ENCODE measurements at places on chromosomes 4 and X.

DNA sequence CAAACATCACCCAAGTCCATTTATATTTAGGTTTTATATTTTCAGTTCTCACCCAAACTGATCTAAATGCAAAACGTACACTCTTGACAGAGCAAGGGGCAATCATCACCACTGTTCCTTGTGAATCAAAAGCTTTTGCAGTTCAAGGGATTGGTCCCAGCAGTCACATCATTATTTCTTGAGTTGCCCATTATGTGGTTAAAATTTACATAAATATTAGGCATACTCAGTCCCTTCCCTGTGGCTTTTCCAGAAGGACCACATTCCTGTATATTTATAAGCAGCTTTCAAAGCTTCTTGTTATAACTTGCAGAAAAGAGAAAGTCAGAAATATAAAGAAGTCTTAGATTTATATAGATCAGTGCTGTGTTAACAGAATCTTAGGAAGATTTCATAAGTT lies 224.4 kb downstream of the CLCN4 start:
- DNase-seq, result no peak

DNA sequence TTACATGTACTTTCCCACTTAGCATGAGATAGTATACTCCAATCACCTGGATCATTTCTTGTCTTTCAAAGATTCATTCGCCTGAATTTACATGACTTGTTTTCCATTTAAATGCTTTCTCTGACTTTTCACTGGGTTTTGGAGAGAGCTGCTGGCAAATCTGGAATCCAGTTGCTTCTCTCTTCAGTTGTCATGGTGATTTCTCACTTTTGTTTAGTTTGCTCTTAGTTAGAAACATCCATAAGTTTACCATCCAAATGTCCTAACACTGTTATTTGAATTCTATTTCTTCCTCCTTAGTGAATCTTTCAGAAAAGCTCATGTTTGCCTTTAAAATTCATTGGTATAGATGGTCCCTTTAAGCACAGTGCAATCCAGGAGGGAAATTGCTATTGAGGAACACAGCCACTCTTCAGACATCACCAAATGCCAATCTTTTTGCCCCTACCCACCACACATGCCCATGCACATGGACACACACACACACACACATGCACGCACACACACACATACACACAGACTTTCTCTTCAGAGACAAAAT lies 51.7 kb downstream of the REELD1 start:
- DNase-seq, result no peak

- no peak for DNase-seq
These were observed 167.9 kb downstream of the MAML3 start for GRCh38 chr4:139986106-139986505.

- DNase-seq, result peak; percentile 44
These were observed 25.9 kb downstream of the CFAP299 start for GRCh38 chr4:80361329-80361900.

- DNase-seq, result no peak
These were observed 25.2 kb downstream of the PPP1R2C start for GRCh38 chrX:42752730-42753129.

DNA sequence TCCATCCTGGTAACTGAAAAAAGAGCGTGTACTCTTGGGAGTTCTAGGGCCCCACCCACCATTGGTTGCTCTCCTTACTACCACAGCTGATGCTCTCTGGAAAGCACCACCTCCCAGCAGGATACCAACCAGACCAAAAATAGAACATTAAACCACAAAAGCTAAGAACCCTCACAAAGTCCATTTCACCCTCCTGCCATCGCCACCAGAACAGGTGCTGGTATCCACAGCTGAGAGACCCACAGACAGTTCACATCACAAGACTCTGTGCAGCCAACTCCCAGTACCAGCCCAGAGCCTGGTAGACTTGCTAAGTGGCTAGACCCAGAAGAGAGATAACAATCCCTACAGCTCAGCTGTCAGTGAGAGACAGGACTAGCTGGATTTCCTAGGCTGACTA lies 240.6 kb downstream of the PABPC4L start:
- DNase-seq, result no peak

DNA sequence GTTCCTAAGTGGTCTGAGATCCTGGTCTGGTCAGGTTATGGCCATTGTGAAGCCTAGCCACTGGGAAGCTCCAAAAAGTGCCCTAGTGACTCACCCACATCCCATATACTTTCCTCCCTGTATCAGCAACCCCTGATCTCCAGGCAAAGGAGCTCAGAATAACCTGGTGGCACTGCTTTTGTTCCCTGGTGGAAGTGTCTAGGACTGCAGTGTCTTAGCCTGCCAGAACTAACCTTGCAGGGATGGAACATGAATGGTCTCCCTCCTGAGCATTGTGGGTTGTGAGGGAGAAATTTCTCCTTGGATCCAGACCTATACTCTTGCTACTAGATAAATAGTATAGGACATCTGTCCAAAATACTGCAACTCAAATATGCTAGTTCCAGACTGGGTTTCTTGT lies 27.9 kb upstream of the WDR1 start:
- no peak for DNase-seq

GRCh38 chrX:136380010-136380769 lies 79.4 kb downstream of the ADGRG4 start:
- no peak for DNase-seq

GRCh38 chr4:156771171-156771837 lies 200.3 kb downstream of the PDGFC start:
- DNase-seq, result peak; percentile 87

DNA sequence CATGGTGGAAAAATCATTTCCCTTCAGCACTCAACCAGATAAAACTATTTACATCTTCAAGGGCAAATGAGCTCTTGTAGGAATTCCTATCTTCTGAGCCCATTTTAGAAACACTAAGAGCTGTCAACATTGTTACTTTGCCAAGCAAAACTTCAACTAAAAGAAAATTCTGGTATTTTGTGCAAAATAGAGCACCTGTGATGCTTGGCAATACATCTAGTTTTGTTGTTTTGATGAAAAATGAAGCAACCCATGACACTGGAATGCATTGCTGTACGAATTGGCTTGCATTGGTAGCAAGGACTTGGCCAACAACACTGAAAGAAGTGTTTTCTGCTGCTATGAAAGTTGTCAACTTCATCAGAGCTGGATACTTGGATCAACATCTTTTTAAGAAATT lies 194.4 kb downstream of the COX18 start:
- DNase-seq, result no peak

DNA sequence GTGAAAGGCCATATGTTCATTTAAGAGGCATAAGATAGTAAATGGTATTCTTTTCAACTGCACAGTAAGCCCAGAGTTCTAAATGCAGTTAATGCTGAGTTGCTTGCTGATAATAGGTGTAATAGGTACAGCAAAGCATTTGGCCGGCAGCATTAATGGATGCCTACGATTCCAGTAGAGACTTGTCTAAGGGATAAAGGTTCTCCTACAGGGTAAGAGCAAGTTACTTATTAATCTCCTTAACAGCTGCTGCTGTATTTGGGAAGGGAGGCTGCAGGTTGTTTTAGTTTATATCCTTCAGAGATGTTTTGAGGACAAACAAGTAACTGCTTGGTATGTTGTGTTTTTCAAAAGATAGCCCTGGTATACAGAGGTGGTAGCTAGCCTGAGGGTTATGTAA lies 16.8 kb downstream of the TSPAN7 start:
- DNase-seq, result no peak

GRCh38 chrX:46796574-46797191 lies 37.8 kb upstream of the SLC9A7 start:
- DNase-seq, result peak; percentile 49

Measured in ACHN (cell line).